ENCODE measurements at places on chromosomes 5 and 9. TPM values are rescaled to one million over a fixed set of nuclear protein-coding genes. Genes with fewer than 3 reads are reported as not detected.
A peak's percentile ranks its signal among the peaks of the same experiment; 100 is the strongest.

GRCh38 chr5:14276380-14276779 lies 133.2 kb downstream of the TRIO start:
- no peak for DNase-seq

GRCh38 chr9:98117984-98118639 lies 910 bp downstream of the TRIM14 start:
- DNase-seq: peak; percentile 33

DNA sequence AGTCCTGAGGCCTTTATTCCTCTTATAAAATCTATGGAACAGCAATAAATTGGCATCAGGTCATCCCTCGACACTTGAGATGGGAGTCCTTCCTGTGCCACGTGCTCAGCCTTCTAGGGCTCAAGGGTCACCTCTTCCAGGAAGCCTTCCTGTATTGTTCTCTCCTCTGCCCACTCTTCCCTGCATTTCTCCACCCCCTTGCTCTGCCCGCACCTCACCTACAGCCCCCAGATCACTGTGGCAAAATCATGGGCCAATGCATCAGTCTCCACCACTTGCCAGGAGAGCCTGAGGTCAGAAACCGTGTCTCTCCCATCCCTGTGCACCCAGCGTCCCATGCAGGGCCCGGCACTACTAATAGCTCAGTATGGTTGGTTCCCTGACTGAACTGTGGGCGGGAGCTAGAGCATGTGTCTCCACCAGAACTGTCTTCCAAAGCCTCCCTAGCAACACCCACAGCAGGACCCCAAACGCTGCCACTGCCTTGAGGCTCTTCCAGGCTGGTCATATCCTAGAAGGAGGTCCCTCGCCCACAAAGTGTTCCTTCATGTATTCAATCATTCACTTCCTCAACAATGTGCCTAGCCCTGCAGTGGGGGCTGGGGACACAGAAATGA lies 13.5 kb downstream of the DUSP1 start:
- no peak for DNase-seq

DNA sequence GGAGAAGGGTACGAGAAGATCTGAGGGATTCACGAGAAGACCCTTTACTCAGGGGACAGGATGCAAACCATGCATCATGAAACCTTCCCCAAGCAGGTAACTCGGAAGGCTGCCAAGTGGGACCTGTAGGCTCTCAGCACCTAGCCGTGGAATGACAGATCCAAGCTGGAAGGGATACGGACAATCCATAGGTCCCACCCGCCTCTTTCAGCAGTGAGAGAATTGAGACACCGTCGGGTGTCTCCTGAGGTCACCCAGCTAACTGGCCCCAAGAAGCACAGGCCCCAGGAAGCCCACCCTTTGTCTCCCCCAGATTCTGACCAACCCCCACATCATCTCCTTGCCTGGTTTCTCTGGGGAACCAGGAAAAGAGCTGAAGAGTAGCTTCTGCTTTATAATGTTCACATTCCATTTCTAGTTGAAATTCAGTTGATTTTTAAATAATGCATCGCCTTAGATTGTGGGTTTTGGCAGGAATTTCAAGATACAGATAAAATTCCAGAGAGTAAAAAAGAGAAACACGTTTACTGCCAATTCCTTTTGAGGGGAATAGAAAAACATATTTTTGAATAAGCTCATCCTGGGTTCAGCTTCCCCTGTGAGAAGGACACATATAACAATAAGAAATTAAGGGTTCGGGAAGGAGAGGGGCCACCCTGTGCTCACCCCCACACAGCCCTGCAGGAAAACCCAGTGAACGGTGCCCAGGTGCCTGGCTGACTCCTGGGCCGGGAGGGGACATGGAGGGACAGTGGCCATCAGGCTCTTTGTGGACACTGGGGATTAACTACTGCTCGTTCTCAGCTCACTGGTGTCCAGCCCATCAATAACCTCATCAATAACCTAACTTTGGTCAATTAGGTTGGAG lies 51.1 kb downstream of the NSUN2 start:
- no peak for DNase-seq

DNA sequence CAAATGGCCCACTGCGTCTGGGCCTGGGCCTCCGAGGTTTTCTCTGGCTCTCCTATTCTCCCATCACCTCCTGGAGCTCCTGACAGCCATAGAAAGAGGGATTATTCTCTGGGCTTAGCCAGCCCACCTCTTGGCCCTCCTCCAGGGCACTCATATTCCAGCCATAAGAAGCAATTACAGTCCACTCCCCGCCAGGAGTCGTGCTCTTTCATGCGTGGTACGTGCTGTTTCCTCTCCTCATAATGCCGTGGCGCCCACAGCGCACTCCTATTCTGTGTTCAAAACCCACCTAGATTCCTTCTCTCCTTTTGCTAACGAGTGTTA lies 240.8 kb upstream of the ZNF462 start:
- DNase-seq: no peak

F2RL1 gene
- total RNA-seq: 1.2 TPM

WWC1 gene
- total RNA-seq: 78.3 TPM

RMRP gene
- 133,388 TPM for total RNA-seq

IL9 gene
- not detected for total RNA-seq

Data from frontal cortex (tissue), 4 donors.